ENCODE measurements at places on chromosomes 7 and 10. TPM values are rescaled to one million over a fixed set of nuclear protein-coding genes. Genes with fewer than 3 reads are reported as not detected.

The ZP3 gene
- 1.9 TPM for total RNA-seq

The SMARCD3 gene
- 4.3 TPM for total RNA-seq

The LIPJ gene
- total RNA-seq: not detected

The PSMC2 gene
- total RNA-seq: 308 TPM

The ZNF488 gene
- 0.79 TPM for total RNA-seq

All from M059J (cell line).